Pulmonary artery endothelial cell (primary cell): ENCODE measurements at places on chromosomes 6 and 20.

GRCh38 chr6:160217073-160217472 is 41.5 kb downstream of the SLC22A2 start:
- DNase-seq, result no peak

GRCh38 chr6:14838133-14838583 is 407.7 kb upstream of the JARID2 start:
- DNase-seq, result no peak

DNA sequence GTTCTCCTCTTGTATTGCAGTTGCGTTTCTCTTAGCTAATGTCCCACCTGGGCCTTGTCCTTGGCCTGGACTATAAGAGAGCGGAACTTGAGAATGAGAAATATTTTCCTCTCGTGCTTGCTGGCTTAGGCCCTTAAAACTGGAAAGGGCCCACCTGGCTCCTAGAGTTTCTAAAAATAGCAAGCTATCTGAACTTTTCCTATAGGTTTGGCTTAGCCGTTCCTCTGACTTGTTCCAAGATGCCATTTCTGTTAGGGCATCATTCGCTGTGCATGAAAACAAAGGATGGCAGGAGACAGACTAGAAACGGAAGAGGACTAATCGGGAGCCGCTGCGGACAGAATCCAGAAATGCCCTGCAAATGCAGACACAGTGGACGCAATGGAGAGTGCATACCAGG is 4.5 kb downstream of the RIPOR3 start:
- DNase-seq, result no peak

- no peak for DNase-seq
Measured at GRCh38 chr20:54494303-54495006, 19.1 kb downstream of the DOK5 start.

GRCh38 chr20:37382482-37383120 is 36.7 kb downstream of the SRC start:
- DNase-seq, result no peak

- no peak for DNase-seq
Measured at GRCh38 chr6:3752531-3753227, 1.2 kb upstream of the PXDC1 start.

DNA sequence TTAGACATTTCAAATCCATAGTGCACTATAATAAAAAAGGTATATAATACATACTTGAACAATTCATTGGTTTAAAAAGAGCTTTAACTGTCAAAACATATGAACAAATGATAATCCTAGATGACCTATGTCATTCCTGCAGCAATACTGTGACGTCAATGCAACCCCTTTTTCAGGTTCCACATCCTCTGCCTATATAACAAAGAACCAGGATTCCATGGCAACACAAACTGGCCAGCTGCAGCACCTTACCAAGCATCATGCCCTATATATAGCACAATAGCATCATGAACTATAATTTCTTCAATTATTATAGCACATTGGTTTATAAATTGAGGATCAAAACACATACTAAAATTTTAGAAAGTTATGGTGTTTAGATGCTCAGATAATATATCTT is 578 bp upstream of the PTCHD4 start:
- no peak for DNase-seq
